Type B pancreatic cell (in vitro differentiated cells): ENCODE measurements at places on chromosomes 7 and 10. TPM values are rescaled to one million over a fixed set of nuclear protein-coding genes. Genes with fewer than 3 reads are reported as not detected.

UNCX gene
- total RNA-seq, result 0.48 TPM in 1 of 2 replicates, not detected in the other

- no peaks in the 10 kb centered on the region for H3K36me3 ChIP-seq
- H3K27me3 ChIP-seq, result no peaks in the 10 kb centered on the region
- H3K4me1 ChIP-seq, result peaks cover 17% of the 10 kb centered on the region
- H3K27ac ChIP-seq, result peak overlapping the region; percentile 90
- DNase-seq, result no peak
- H3K4me3 ChIP-seq, result peak overlapping the region; percentile 58
Observed at GRCh38 chr7:72080341-72080766, 331.8 kb downstream of the CALN1 start.

DNA sequence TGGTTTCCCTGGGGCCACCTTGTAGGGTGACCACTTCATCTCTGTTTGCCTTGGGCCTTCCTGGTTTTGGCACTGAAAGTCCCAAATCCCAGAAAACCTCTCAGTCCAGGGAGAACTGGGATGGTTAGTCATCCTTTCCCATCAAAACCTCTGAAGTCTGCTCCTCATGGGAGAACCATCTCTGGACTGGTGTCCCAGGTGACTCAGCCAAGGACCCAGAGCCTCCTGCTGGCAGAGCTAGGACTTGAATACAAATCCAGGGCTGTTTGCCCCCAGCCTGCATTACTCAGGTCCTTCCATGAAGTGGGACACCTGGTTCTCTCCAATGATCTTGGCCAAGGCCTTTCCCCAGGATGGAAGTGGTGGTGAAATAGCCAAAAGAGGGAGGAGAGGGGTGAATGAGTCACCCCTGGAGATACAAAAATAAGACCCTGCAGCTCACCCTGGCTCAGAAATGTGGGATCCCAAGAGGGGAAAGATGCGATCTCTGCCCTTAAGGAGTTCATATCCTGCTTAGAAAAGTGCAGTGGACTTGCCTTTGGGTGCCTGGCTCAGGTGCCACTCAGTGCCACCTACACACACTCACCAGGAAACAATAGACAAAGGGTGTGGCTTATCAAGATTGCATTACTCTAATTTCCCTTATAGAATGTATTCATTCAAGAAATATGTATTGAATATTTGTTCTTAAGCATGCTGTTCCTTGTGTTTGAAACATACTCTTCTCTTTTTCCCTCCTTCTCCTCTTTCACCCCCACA, 22.0 kb downstream of the ADRA2A start:
- H3K27me3 ChIP-seq, result peaks cover 22% of the 10 kb centered on the region
- H3K27ac ChIP-seq, result no peak overlapping the region
- no peak for DNase-seq
- H3K36me3 ChIP-seq, result no peaks in the 10 kb centered on the region

GFRA1 gene
- 11.9 and 45.6 TPM in 2 replicates for total RNA-seq

- peaks cover 18% of the 10 kb centered on the region for H3K4me1 ChIP-seq
- no peak overlapping the region for H3K4me3 ChIP-seq
- no peaks in the 10 kb centered on the region for H3K27me3 ChIP-seq
- no peak for DNase-seq
- no peak overlapping the region for H3K27ac ChIP-seq
- no peaks in the 10 kb centered on the region for H3K36me3 ChIP-seq
Observed at GRCh38 chr7:83876593-83876992, 227.7 kb upstream of the SEMA3E start.
